Non-pigmented ciliary epithelial cell (primary cell): ENCODE measurements at places on chromosomes 7 and 10.

- DNase-seq = no peak
Measured at GRCh38 chr7:28900311-28900710, 57.8 kb downstream of the TRIL start.

DNA sequence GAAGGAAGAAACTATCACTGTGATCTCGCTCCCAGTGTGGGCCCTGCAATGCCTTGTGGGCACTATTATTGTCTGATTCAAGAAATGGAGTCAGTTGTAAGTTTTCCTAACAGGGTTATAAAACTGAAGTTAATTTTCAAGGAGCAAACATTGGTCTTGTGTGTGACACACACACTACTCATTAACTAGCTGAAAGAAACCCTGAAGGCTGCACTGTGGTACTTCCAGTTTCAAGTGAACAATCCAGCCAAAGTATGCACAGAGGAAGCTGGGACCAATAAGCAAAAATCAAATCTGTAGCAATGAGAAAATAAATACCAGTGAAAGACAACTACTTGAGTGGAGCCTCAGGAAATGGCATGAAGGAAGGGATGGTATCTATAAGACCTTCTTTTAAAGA is 506.6 kb upstream of the POT1 start:
- DNase-seq = no peak

DNA sequence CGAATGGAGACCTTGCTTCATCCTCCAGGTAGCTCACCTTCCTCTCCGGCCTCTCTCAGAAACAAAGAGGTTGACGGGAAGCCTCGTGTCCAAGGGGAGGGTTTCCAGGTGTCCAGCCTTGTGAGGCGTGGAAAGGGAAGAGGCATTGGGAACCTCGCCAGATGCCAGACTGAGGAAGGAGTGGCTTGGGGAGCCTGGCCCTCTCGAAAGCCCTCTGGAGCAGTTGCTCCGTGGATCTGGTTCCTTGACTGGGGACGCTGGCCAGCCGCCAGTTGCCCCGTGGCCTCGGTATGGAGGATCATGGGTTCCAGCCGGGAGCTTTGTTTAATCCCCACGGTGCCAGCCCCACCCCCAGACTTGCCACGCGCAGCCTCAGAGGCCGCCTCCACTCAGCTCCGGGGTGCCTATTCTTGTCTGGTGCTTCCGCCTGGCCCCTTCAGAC is 30.3 kb upstream of the SUN1 start:
- no peak for DNase-seq

GRCh38 chr10:34168439-34168838 is 646.7 kb downstream of the PARD3 start:
- no peak for DNase-seq

GRCh38 chr7:30900053-30900452 is 11.6 kb upstream of the AQP1 start:
- DNase-seq = no peak

DNA sequence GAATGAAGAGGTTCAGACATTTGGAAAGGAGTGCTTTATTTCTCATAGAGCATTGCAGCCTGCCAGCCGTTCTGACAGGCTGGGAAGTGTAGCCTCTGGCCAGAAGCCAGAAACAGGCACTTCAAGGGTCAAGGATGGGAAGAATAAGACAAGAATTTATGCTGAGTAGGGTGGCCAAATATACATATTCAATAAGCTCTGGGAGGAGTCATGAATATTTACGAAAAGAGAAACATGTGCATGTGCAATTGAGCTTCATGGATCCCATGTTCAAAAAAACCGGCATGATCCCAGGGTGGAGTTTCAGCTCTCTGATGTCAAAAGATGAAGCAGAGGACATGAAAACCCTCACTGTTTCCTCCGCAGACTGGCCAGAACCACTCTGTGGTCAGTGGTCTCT is 32.9 kb downstream of the TLX1 start:
- no peak for DNase-seq

- DNase-seq = no peak
Measured at GRCh38 chr7:155931396-155932085, 119.3 kb upstream of the SHH start.

DNA sequence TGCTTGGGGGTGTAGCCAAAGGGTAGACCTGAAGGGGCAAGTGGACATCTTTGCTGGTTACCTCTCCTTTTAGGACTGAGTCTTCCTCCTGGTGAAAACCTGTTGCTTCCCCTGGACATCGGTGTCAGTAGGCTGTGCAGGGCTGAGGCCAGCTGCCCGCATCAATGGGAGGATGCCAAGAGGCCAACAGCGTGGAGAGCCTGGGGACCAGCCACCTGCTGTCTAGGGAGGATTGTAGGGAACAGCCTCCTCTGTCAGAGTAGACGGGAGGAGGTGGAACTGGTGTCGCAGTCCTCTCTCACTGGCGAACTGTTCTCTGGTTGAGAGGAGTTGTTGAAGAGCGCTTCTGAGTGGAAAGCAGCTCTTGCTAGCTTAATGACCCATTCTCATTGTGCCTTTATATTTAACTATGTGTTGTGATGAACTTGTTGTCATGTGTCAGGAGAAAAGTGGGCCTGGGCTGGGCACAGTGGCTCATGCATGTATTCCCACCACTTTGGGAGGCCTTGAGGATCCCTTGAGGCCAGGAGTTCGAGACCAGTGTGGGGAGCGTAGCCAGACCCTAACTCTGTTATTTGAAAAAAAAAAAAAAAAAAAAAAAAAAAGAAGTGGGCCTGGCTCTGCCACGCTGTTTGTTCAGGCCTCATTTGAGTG is 1.8 kb downstream of the SUFU start:
- DNase-seq = no peak

GRCh38 chr10:12196531-12197211 is 683 bp downstream of the CDC123 start:
- DNase-seq = no peak

GRCh38 chr7:143405173-143406001 is 3.3 kb downstream of the EPHA1 start:
- no peak for DNase-seq

DNA sequence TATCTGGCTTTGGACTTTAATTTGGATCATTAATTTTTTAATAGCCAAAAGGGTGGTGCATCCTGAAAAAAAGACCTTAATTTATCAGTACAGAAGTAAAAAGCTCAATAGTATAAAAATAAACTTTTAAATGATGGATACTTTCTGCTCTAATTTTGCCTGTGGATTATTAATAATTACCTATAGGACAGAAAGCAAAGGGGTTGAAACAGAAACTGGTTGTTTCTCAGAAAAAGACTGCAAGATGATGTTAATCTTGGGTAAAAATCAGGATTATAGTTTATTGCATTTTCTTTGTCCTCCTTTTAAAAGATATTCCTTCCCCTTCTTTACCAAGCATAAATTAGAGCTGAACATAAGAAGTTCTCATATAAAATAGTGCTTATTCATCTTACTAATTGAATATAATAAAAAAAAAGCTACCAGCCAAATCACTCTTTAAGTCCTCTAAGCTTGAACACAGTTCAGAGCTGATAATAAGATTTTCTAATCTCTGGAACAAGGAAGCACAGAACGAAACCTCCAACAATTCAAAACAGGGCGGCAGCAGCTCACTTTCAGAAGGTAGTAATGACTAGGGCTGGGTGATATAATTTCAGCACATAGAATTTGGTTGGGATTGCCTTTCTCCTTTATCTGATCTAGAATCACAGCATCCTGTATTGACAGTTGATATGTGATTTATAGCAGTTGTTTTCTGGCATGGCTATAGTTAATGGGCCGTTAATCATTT is 8.1 kb upstream of the GPR85 start:
- DNase-seq = no peak

DNA sequence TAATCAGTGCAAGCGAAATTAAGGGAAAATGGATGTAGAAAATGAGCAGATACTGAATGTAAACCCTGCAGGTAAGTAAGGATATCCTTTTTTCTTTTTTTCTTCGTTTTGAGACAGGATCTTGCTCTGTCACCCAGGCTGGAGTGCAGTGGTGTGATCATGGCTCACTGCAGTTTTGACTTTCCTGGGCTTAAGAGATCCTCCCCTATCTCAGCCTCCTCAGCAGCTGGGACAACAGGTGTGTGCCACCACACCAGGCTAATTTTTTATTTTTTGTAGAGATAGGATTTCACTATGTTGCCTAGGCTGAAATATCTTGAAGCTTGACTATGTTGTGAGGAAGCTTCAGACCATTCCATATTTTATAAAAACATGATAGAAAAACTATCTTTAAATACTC is 4.3 kb downstream of the PDCD4 start:
- DNase-seq = no peak

DNA sequence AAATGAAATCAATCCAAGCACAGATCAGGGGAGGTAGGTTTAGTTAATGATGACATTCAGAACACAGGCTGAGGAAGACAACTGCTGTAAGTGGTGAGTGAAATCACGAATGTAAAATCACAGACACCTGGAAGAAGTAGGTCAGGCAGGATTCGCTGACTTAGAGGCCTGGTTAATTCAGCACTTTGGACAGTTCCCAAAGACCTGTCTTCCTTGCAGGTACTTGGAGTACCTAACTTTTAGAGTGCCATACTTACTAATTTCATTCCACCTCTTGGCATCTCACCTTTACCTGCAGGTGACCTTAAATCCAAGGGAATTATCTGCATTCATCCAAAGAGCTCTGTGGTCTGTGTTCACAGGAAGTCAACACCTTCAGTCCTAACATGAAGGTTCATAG is 822.3 kb downstream of the PHTF2 start:
- no peak for DNase-seq

GRCh38 chr7:15751191-15751701 is 64.8 kb upstream of the MEOX2 start:
- no peak for DNase-seq

DNA sequence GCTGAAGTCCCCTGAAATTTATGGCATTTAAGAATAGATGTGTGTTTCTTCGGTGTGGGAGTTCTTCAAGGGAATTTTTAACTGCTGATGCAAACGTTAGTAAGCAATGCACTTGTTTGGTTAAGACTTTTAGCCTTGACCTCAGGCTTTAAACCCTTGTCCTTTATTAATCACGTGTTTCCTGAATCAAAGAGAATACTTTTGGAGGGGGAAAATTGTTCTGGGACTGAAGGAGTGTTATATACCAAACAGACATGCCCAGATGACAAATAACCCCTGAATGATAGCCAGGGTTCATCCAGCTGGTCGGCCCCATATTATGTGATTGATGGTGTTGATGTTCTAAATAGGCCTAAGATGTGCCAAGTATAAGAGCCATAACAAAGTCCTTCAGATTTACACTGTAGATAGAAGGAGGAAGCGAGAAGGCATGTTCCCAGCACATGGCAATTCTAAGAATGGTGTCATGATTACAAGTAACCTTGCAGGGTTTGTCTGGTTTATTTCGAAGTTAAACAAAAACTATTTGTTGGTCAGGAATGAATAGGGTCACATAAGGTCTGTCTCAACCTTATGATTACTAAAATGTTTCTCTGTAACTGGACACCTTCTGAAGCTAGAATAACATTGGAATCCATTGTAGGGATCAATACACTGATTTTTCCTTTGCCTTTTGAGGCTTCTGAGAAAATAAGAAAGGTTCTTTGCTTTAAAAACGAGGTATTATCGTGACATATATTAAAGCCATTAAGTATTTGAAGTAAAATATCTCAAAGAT is 124.2 kb upstream of the SEM1 start:
- no peak for DNase-seq

GRCh38 chr7:34219153-34219718 is 313.9 kb downstream of the BMPER start:
- DNase-seq = no peak

DNA sequence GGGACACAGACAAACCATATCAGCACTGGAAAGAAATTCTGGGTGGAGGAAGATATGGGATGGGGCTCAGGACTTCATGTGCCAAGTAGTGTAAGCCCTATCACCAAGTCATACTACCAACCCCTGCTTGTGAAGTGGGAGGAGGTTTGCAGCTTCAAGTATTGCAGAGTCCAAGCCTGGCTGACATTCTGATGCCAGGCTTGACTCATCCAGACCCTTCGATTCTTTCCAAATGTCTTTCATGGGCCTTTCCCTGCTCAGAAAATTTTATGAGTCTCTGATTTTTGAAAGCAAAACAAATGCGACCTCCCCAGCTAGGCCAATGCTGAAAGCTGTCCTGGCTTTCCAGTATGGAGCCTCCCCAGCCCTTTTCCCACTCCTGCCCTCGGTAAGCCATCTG is 45.1 kb upstream of the SMNDC1 start:
- no peak for DNase-seq

DNA sequence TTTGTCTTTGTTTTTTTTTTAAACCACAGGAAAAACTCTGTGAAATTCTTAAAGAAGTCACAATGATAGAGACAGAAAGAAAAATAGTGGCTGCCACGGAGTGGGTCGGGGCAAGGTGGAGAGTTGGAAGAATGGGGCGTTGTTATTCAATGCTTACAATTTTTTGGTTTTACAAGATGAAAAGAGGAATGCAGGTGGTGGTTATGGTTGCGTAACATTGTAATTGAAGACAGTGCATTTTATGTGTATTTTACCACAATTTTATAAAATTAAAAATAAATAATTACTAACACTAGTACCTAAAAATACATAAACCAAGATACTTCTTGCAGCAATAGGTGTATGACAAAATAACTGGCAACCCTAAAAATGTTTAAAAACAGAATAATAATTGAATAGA is 76.9 kb upstream of the VOPP1 start:
- no peak for DNase-seq

GRCh38 chr7:22578007-22578733 is 78.2 kb upstream of the STEAP1B start:
- DNase-seq = no peak

DNA sequence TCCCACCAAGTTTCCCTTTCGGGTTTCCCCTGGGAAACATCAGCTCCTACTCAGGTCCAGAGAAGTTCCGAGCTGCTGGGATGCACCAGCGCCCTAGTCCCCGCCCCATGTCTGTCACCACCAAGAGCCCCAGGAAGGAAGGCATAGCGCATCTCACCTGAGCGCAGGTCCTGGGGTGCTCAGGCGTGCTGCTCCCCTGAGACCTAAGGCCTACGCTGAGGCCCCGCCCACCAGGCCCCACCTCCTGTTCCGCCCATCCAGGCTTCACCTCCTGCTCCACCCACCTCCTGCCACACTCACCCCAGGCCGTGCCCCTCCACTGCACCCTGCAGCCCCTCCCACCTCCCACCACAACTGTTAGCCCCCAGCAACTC is 1.2 kb upstream of the TFR2 start:
- no peak for DNase-seq

DNA sequence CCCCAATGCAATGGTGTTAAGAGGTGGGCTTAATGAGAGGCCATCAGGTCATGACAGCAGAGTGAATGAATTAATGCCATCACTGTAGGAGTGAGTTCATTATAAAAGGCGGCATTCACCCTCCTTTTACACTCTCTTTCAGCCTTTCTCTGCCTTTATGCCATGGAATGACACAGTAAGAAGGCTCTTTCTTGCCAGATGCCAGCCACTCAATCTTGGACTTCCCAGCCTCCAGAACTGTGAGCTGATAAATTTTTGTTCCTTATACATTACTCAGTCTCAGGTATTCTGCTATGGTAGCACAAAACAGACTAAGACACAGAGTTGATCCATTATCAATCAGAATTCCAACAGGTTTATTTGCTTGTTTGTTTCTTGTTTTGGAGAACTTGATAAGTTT is 3.2 kb downstream of the TCAF1 start:
- no peak for DNase-seq

- no peak for DNase-seq
Measured at GRCh38 chr7:18437101-18437500, 58.4 kb upstream of the HDAC9 start.
